Tibial nerve (tissue), 4 donors: ENCODE measurements at places on chromosomes 12 and 14.

GRCh38 chr12:67704071-67704470 is 55.5 kb downstream of the DYRK2 start:
- DNase-seq = no peak

- no peak for DNase-seq
Observed at GRCh38 chr12:71694099-71694820, 8.4 kb downstream of the TMEM19 start.

- no peak for DNase-seq
Observed at GRCh38 chr14:93654599-93654998, 133.7 kb downstream of the PRIMA1 start.

GRCh38 chr12:119620490-119620889 is 26.9 kb downstream of the TMEM233 start:
- DNase-seq = no peak

GRCh38 chr14:95463171-95463901 is 53.1 kb downstream of the SYNE3 start:
- DNase-seq = no peak

DNA sequence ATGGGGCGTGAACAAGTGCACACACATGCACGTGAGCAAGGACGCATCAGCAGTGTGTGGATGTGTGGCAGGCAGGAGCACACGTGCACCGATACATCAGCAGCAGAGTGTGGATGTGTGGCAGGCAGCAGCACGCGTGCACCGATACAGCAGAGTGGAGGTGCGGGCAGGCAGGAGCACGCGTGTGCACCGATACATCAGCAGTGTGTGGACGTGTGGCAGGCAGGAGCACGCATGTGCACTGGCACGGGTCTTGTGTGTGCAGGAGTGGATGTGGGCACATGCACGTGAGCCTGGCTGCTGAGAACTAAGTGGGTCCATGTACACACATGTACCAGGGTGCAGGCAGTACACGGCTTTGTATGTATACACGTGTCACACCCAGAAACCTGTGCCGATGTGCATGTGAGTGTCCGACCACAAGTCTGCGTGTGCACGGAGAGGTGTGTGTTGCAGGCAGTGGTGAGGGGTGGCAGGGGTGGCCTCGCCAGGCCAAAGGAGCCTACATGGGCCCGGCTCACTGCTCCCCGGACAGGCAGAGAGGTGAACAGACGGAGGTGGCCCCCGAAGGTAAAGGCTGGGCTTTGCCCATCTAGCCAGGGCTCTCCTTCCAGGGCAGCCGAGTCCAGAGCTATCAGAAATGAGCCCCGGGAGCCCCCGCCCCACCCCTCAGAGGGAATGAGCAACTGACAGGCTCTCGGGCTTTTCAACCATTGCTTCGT is 53.9 kb downstream of the RFLNA start:
- no peak for DNase-seq
